Naive thymus-derived CD4-positive, alpha-beta T cell (primary cell): ENCODE measurements at places on chromosomes 6 and 20.

DNA sequence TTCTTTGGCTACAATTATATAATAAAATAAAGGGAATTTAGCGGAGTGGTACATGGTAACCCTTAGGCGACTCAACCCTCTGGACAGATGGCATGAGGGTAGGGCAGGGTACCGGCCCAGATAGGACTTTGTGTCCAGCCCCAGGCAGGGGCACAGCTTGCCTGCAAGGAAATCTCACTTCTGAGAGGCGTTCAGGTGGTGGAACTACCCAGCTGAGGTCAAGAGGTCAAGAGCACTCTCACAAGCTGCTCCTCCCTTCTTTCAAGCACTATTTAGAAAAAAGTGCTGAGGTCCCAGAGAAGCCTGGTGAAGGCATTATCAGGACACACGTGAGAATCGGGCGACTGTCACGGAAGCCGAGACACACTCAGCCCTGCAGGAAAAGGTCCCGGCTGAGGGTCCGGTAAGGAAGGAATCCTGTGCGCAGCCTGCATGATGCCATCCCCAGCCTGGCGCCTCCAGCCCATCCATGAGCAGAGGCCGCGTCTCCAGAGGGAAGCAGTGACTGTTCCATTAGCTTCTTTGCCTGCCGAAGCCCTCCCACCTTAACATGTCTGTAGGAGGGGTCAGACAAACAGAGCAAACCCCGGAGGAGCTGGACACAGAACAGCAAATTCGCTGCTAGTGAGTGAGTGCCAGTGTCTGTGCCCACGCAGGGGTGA, 54.8 kb downstream of the WDR27 start:
- DNase-seq, result no peak

DNA sequence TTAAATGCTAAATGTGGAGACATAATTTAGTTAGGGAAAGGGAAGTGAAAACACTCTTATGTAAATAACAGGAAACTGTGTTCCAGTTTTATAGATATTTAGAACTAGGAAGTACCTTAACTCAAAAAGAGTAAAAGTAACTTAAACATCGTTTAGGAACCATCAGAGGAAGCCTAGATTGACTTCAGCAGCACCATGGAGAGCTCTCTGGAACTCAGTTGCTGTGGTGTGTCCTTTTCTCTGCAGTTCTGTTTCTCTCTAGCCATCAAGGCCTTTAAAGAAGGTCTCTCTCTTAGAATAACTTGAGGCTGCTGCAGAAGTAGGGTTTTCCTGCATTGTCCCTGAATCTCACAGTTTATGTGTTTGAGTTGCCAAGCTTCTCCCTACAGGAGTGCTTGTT, 26.9 kb downstream of the CLVS2 start:
- DNase-seq, result no peak

DNA sequence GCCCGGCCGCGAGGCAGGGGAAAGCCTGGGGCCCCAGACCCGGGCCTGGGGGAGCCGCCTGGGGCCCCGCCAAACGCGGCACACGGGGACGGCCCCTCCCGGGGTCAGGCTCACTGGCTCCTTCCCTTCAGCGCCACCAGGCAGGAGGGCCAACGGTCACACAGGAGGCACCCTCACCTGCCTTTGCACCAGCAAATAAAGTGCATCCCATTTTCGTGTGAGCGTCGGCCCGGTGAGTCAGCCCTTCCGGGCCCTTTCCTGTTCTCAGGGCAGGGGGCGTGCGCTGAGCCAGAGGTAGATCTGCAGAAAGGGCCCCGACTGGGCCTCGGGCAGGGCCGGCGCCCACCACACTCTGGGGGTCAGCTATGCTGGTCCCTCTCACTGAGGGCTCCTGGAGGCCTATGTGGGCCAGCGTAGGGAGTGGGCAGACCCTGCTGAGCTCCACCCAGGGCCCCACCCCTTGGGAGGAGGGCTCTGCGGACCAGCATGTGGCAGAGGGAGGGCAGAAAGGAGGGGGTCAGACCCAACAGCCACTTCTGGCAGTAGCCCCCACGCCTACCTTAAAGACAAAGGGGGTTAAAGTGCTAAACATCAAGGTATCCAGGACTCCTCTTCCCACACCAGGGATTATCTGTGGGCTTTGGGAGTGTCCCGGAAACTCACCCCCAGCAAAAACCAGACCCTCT, 931 bp upstream of the UCKL1 start:
- DNase-seq, result no peak

DNA sequence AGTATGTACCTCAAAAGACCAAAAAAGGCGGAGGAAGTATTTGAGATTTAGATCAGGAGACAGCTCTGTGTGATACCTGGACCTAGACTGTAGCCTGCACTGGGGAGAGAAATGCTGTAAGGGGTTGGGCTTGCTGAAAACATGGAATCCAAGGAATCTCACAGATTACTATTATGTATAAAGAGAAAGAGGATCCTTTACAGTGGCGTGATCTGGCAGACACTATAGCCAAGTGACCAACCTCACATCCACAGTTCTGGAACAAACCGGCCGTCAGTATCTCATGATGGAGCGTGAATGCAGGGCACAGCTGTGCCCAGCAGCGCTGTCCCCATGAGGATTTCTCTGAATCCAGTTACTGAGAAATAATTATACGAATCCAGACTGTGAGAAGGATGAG, 12.3 kb downstream of the DDX27 start:
- DNase-seq, result no peak
